BJ (cell line): ENCODE measurements at places on chromosomes 7 and 10.

GRCh38 chr10:62946278-62946677, 130.1 kb upstream of the EGR2 start:
- DNase-seq = no peak

DNA sequence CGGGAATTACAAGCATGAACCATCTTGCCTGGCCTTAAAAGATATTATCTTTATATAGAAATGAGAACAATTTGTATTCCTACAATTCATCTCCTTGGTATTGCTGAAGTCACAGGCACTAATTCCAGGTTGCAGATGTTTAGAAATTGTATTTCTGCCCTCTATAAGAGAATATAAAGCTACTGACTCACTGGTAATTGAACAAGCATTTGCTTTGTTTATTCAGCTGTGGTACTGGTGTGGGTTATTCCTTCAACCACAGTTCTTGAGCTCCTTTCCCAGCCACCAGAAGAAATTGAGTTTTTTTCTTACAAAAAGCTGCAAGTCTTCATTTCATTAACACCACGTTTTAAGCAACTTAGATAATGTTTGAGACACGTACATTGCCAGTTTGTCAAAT, 29.0 kb upstream of the MPP7 start:
- DNase-seq = peak; percentile 94

- DNase-seq = no peak
These were observed 83.2 kb downstream of the COBL start for GRCh38 chr7:51233374-51233773.

DNA sequence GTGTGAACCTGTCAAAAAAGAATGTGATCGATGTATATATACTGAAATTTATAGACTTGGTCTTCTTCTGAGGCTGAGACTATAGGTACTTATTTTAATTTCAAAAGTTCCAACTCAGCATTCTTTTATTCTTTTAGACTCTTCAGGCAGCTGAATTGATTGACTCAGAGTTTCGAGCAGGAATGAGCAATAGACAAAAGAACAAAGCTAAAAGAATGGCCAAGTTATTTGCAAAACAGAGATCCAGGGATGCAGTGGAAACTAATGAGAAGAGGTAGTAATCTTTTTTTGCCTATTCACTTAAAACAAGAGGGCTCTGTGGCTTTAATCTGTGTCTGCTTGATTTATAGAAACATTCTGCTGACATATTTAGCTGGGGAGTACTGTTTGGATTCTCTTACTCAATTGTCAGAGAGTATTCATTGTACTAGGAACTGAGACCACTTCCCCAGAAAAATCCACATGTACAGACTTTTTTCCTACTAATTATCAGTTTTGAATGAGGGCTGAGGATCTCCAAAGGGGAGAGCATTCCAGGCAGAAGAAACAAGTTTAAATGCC, 30.1 kb downstream of the BTAF1 start:
- DNase-seq = no peak

- no peak for DNase-seq
These were observed 2.0 kb downstream of the ZMIZ1 start for GRCh38 chr10:79070606-79071395.

GRCh38 chr10:91992031-91992430, 68.5 kb downstream of the BTAF1 start:
- DNase-seq = no peak

GRCh38 chr7:139916717-139917395, 87.8 kb downstream of the TBXAS1 start:
- no peak for DNase-seq

DNA sequence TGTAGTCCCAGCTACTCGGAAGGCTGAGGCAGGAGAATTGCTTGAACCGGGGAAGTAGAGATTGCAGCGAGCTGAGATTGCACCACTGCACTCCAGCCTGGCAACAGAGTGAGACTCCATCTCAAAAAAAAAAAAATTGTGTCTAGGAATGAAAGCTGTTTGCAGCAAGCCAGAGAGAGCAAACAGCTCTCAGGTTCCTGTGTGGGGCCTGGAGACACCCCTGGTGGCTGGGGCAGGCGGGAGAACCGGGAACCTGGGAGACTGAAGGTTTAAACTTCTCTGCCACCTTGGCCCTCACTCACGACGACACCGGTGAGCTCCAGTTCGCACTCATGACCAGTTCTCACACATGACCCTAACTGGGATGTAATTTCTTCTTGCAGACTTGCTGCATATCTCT, 13.2 kb upstream of the UNCX start:
- no peak for DNase-seq
